ENCODE measurements at places on chromosomes 6 and 20.

DNA sequence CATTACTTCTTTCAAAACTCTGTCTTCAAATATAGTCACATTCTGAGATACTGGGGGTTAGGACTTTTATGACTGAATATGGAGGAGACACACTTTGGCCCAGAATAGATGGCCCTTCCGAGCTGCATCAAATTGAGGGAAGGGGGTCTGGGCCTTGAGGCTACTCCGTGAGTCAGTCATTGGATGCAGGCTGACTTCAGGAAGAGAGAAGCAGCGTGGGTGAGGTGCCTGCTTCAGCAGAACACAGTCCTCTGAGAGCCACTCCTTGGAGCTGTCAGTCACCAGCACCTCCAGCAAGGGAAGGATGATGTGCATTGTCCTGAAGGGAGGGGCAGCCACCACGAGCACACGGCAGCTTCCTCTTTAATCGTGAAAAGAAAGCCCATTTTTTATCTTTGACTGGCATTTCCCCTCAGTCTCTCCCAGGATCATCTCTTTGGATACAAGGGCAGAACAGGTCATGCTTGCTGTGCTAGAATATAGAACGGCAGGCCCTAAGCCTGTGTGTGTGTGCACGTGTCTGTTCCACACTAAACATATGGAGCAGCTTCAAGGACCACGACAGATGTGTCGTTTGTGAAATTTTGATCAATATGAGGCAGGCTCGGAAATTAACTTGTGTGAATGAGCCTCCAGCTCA is 721.6 kb downstream of the KIF16B start:
- peak; percentile 51 for DNase-seq

DNA sequence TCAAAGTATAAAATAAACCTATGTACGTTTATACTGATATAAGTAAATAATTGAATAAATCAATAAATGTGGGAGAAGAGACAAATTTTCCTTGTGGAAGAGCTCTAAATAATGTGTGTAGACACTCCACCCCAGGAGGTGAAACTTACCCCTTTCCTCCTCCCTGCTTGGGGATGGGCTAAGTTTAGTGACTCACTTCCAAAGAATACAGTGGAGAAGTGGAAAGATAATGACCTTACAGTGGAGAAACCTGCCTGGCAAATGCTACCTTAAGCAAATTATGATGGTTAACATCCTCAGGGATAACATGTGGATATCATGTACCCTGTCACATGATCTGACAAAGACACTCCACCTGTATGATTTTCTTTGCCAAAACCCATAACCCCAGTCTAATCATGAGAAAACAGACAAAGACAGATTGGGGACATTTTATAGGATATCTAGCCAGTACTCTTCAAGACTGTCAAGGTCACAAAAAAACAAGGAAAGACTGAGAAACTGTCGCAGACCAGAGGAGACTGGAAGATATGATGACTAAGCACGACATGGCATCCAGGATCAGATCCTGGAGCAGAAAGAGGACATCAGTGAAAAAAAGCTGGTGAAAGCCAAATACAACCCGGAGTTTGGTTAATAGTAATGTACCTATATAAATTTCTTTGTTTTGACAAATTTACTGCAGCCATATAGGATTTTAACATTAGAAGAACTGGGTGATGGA is 195.5 kb upstream of the PRDM1 start:
- DNase-seq: no peak

DNA sequence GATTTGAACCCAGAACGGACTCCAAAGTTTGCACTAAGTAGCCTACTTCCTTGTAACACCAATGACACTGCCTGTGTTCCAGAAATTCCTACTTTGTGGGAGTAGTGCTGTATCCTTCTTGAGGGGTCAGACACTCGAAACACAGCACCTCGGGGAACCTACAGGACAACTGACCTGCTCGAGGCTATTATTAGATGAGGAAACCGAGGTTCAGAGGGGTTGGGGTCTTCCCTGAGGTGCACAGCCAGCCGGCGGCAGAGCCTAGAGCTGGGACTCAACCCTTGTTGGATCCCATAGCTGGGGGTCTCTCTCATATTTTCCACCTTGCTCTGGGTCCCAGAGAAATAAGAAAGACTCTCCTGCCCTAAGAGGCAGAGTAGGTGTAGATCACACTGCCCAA is 89.8 kb upstream of the PTPN1 start:
- no peak for DNase-seq

- no peak for DNase-seq
Observed at GRCh38 chr20:50136822-50137599, 16.5 kb downstream of the PEDS1 start.

- DNase-seq: no peak
Observed at GRCh38 chr6:166683477-166683876, 56.4 kb upstream of the RPS6KA2 start.

GRCh38 chr20:34001378-34001777 is 7.7 kb downstream of the RALY start:
- no peak for DNase-seq

DNA sequence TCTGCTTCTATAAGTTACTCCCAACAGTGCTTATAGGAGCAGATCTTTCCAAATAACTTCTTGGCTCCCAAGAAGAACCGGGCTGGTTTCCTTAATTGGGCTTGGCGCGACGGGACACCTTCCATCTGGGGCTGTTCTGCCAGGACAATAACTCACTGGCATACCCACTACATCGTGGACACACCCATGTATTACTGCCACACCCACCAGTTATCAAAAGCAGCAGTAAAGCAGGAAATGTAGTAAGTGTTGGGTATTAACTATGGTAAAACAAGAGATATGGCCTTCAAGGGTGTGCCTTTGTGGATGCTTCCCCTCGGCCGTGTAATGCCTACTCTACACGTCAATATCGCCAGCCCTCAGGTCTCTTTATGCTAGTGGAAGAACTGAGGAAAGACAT is 24.7 kb downstream of the CNKSR3 start:
- no peak for DNase-seq

- no peak for DNase-seq
Observed at GRCh38 chr6:170117111-170117972, 173.5 kb downstream of the DLL1 start.

DNA sequence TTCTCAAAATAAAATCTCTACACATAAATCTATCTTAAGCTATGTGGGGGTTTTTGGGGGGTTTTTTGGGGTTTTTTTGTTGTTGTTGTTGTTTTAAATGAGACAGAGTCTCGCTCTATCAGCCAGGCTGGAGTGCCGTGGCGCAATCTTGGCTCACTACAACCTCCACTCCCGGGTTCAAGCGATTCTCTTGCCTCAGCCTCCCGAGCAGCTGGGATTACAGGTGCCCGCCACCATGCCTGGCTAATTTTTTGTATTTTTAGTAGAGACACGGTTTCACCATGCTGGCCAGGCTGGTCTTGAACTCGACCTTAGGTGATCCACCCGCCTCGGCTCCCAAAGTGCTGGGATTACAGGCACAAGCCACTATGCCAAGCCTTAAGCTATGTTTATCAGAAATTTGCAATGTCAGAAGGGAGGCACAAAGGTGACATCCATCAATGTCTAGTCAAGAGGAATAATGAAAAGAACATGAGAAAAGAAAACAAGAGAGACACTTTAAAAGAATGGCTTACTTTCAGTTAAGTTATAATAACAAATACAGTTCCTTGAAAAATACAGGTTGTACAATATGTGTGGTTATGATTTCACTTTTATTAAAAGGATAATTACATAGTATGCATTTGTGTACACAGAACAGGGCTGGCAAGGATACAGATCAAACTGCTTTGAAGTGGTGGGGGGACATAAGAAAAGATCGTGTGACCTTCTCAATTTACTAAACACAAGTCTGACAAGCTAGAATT is 28.6 kb downstream of the SLC23A2 start:
- DNase-seq: no peak

DNA sequence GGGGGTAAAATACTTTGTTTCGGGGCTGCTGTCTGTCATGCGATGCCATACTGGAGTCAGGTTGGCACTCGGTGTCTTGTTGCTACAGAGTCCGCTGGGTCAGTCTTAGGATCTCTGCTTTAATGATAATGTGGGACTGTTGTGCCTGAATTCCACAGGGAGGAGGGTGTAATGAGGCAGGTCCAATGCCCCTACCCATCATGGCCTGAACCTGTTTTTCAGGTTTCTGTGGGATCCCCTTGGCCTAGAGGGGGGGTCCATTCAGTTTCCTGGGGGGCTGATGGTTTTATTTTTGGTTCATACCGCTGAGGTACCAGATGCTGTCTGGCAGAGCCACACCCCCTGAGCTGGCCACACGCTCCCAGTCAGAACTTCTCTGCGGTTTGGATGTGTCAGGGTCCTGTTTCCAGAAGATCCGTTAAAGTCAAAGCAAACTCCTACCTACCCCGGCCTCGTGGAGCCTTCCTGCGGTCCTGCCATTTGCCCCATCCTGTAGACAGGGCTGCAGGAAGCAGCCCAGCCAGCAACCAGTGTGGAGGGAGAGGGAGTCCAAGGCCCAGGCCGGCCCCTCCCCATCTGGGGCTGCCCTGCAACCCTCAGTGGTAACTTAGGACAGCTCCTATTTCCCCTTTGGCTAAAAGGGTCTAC is 69.7 kb downstream of the TCP11 start:
- DNase-seq: no peak

- DNase-seq: no peak
Observed at GRCh38 chr6:19083801-19084200, 696.7 kb downstream of the RNF144B start.

DNA sequence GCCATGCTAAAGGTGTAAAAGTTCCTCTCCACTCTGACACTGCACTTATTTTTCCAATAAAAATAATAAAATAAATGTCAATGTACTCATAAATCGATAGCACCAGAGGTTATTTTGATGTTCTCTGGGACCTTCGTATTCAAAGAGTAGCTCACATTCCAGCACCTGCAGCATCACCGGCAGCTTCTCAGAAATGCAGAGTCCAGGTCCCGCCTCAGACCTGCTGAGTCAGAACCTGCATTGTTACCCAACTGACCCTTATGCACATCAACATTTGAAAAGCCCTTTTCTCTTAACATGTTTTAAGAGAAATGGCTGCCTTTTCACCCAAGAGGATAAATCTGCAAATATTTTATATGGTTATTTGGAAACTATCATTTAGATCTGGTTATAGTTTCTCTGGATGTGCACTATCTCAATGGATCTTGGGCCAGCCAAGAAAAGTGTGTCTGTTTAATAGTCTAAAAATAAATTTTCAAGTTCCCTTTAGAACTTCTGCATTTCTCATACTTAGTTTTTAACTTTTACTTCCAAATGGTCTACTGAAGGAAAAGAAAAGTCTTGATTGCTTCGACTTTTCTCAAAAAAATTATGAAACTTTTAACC is 216.2 kb upstream of the PRDM1 start:
- peak; percentile 61 for DNase-seq

DNA sequence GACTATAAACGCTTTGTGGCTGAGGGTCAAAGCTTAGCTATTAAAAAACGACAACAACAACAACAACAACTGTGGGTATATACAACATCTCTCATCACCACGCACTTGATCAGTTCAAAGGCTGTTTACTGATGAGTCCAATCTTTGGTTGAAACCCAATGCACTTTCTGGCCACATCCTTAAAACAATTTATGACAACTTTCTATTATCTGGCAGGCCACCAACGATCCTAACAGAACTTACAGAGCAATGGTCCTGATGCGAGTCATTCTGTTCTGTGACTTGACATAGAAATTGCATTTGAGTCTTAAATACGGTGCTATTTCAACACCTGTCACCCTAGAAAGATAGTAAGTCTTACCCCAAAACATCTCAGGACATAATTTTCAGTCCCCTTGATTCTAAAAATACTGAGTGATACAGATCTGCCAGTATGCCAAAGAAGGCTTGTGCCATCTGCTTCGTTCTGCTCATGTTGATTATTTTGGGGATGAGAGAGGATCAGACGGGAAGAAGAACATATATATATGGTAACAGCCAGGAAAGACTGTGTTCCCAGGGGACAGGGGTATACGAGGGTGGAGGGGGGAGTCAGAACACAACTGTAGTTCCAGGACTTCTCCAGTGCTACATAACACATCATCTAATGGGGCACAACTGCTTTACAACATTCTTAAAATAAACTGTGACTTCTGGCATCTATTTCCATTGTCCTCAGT is 55.8 kb downstream of the PLAGL1 start:
- DNase-seq: no peak

GRCh38 chr6:97422171-97422570 is 139.2 kb upstream of the MMS22L start:
- DNase-seq: no peak

- DNase-seq: no peak
Observed at GRCh38 chr6:26016245-26016962, 53.8 kb downstream of the TRIM38 start.

GRCh38 chr6:55756531-55757031 is 118.8 kb downstream of the BMP5 start:
- no peak for DNase-seq

DNA sequence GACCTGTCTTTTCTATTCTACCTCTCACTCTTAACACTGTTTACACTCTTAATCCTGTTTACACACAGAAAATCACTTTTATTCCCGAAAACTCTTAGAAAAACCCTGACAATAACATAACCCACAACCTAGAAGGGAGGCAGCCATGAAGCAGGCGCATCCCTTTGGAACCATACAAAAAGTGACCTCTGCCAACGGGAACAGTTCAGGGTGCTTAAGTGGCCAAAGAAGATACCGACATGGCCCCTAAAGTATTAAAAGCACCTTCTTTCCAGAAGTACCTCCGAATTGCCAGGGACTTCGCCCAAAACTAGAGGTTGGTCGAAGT is 490 bp downstream of the MMUT start:
- DNase-seq: no peak

All from bone marrow (tissue), 2 donors.